ENCODE measurements at places on chromosomes 1 and 21. TPM values are rescaled to one million over a fixed set of nuclear protein-coding genes. Genes with fewer than 3 reads are reported as not detected.

Gene TMEM240
- polyA plus RNA-seq: 8.1 TPM

Gene CLDN17
- not detected for polyA plus RNA-seq

Gene OLIG2
- not detected for polyA plus RNA-seq

Gene LRRC52
- not detected for polyA plus RNA-seq

Gene OR14A16
- polyA plus RNA-seq: not detected

Gene TRIM67
- not detected for polyA plus RNA-seq

Gene C1orf159
- 10.1 TPM for polyA plus RNA-seq

Gene CD101
- 0.08 TPM for polyA plus RNA-seq

Gene OPTC
- polyA plus RNA-seq: not detected

Gene FBXO2
- 17.0 TPM for polyA plus RNA-seq

Gene MMP23B
- 1.2 TPM for polyA plus RNA-seq

Gene OLFML3
- polyA plus RNA-seq: 28.3 TPM

Gene ICOSLG
- 0.52 TPM for polyA plus RNA-seq

Gene BCAR3
- polyA plus RNA-seq: 49.2 TPM

Gene MIXL1
- not detected for polyA plus RNA-seq

Gene COL24A1
- not detected for polyA plus RNA-seq

Gene TIE1
- polyA plus RNA-seq: 0.81 TPM

Gene RIPPLY3
- polyA plus RNA-seq: 0.03 TPM

Gene PLEKHN1
- not detected for polyA plus RNA-seq

Gene EXO1
- polyA plus RNA-seq: 4.6 TPM

Gene SEC16B
- polyA plus RNA-seq: 0.32 TPM

Gene RNU1-1
- polyA plus RNA-seq: not detected

Measured in SK-N-SH (cell line).